Stimulated activated CD8-positive, alpha-beta memory T cell treated with anti-CD3 and anti-CD28 coated beads, Interleukin-2, amount 100 ng/mL, for 48 hours (primary cell): ENCODE measurements at places on chromosomes 7 and 10.

DNA sequence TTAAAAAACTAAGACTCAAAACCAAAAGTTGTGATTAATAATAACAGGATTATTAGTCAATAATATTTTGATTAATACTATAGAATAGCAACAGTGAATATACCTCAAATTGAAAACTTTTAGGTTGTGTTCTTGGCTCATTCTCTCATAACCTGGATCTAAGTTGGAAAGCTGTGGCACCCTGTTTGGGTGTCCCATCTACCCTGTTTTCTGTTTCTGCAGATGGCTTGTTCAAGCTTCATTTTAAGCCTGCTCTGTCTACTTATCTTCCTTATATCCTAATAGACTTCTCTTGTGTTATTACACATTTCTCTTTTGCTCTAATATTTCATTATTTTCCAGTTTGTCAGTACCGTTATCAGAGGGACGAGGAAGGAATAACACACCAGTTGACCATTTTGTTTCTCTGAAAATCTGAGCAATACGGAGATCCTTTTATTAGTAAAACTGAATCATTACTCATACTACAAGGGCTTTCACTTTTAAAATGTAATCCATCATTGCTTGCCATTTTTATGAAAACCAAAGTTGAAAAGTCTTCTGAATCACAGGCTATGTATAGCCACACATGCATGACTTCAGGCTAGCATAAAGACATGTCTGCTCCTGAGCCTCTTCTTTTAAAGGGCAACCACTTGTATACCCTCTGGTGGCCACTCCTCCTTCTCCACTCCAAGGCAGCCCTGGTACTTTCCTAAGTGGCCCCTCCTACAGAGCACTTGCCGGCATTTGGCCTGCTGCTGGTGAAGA, 22.3 kb downstream of the COX15 start:
- DNase-seq: no peak

DNA sequence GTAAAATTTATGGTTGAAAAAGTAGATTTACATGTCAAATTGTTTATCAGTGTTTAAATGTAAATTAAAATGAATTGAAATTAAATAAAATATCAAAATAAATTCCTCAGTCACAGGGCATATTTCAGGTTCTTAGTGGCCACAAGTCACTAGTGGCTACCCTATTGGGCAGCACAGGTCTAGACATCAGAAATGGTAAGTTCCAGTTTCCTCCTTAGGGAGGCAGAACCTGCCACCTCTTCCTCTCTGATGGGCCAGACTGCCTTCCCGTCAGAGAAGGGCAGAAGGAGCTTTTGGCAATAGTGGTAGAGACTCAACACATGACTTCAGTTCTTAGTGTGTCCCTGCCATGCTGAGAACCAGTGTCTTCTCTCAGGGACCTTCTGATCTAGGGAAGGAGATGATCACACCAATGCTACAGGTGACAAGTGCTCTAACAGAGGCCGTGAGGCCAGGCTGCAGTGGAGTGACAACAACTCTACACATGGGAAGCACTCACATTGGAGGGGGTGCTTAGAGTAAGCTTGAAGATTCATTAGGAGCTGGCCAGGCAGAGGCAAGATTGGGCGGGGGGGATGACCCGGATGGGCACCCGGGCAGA, 14.4 kb upstream of the PCBD1 start:
- no peak for DNase-seq

- no peak for DNase-seq
These were observed 45.3 kb downstream of the RGS10 start for GRCh38 chr10:119497243-119497642.

DNA sequence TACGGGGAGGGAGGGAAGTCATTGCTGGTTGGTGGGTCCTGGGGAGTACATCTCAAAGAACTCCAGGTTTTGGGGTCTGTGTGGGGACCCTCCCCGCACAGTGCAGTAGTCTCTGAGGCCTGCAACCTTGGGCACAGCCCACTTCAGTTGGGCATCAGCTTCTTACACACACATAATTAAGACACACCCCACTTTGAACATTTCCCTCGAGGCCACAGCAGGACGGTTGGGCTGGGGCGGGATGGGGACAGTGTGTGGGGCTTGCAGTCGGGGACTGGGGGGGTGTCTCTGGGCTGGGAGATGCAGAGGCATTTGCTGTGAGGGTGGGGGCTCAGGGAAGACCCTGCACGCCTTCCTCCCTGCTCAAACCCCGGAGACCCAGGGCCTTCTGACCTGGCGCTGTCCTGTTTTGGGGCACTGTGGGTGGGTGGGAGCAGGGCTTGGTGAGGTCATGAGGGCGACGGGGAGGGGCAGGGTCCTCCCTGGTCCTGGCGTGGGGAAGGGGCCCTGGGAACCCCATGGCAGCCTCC, 1.3 kb downstream of the LFNG start:
- DNase-seq: no peak

DNA sequence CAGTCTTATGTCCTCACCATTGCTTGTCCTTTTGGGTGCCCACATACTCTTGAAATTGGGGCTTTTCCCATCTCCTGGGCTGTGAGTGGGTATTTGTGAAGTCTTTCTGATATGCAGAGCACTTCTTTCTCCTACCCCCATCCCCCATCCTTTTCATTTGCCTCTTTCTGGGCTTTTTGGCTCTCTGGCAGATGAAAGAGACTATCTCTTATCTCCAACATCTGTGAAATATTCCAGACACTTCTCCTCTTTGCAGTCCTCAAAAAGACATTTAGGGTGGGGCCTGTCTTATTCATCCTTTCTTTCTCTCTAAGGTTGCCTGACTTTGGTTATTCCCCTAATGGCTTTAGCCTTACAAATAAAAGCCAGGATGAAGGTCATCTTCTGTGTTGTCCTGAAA, 462.2 kb upstream of the MKI67 start:
- no peak for DNase-seq

- DNase-seq: no peak
These were observed 181.7 kb downstream of the PLXNA4 start for GRCh38 chr7:132394283-132395198.

- DNase-seq: no peak
These were observed 6.1 kb upstream of the SLC29A4 start for GRCh38 chr7:5276611-5277010.

- DNase-seq: no peak
These were observed 71.9 kb downstream of the OAT start for GRCh38 chr10:124346831-124347230.

DNA sequence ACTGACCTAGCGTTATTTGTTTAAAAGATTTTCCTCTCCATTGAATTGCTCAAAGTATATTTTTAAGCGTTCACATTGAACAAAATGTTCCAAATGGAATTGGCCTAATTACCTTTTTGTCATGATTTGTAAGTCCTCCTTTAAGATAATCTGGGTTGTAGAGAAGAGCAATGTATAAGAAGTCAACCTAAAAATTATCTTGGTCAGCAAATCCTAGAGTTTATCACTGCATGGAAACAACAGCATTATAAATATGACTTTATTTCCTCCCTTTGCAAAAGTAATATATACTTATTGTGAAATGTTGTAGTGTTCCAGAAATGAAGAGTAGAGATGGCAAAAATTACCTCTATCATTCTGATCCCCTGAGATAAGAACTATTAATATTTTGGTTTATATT, 59.2 kb downstream of the TAX1BP1 start:
- DNase-seq: no peak

- DNase-seq: no peak
These were observed 58.8 kb downstream of the CYCS start for GRCh38 chr7:25066253-25066652.

GRCh38 chr10:100654782-100655325, 90.5 kb upstream of the PAX2 start:
- no peak for DNase-seq

GRCh38 chr10:131635564-131636015, 265.2 kb upstream of the PPP2R2D start:
- peak; percentile 5 for DNase-seq

DNA sequence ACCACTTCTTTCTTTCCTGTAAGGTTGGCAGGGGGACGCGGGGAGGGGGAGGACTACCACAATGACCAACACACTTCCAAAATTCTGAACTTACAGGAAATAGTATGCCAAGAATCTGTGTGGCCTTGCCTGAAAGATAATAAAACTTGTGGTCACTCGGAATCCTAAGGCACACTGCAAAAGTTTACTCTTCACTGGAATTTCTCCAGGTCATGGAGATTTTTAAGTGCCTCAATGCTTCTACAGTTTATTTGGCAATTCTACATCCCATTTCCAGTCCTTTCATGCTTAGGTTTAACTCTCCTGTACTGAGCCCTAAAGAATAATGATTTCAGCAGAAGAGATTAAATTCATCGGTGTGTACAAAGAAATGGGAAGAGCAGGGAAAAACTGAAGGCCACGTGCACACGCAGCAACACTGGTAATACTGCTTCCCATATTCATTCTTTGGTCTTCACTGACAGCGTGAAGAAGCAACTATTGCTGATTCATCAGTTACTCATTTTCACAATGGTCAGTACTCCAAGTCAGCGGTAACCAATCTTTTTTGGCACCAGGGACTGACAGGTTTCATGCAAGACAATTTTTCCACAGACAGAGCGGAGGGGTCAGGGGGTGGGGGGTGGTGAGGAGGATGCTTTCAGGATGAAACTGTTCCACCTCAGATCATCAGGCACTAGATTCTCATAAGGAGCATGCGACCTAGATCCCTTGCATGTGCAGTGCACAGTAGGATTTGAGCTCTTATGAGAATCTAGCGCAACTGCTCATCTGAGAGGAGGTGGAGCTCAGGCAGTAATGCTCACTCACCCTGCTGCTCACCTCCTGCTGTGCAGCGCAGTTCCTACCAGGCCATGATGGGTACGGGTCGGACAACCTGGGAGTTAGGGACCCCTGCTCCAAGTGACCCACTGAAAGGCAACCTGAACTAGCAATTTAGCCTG, 9.8 kb downstream of the LARP4B start:
- no peak for DNase-seq

- no peak for DNase-seq
These were observed 7.8 kb upstream of the SEC61A2 start for GRCh38 chr10:12121673-12122072.

DNA sequence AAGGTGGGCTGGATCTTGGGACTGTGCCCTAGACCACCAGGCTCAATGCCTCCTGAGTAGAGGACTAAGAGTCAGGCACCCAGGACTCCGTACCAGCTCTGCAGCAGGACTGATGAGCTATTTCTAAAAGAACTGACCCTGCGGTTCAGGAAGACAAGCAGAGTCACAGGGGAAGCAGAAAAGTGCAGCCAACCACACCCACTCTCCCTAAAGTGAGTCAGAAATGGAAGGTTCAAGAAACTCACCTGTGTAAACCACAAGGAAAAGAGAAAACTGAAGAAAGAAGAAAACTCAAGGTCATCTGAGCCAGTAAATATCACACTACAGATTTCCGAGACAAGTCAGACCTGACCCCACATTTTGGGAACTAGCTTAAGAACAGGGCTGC, 2.5 kb downstream of the PARP12 start:
- no peak for DNase-seq

DNA sequence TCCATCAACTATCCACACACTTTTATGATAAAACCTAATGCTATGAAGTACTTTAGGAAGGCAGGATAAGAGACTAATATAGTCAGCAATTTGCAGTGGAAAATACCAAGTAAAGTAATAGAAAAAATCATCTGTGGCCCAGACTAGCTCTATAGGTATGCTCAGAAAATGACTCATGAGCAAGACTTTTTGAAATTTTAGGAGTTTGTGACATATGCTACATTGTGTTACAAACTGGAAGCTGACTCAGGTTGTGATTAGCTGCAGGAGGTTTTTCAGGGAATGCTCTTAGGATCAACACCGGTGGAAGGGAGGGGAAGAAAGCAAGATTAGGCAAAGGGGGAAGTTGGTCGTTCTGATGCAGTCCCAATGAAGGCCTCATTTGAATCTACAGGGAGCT, 56.1 kb downstream of the FEZF1 start:
- no peak for DNase-seq

DNA sequence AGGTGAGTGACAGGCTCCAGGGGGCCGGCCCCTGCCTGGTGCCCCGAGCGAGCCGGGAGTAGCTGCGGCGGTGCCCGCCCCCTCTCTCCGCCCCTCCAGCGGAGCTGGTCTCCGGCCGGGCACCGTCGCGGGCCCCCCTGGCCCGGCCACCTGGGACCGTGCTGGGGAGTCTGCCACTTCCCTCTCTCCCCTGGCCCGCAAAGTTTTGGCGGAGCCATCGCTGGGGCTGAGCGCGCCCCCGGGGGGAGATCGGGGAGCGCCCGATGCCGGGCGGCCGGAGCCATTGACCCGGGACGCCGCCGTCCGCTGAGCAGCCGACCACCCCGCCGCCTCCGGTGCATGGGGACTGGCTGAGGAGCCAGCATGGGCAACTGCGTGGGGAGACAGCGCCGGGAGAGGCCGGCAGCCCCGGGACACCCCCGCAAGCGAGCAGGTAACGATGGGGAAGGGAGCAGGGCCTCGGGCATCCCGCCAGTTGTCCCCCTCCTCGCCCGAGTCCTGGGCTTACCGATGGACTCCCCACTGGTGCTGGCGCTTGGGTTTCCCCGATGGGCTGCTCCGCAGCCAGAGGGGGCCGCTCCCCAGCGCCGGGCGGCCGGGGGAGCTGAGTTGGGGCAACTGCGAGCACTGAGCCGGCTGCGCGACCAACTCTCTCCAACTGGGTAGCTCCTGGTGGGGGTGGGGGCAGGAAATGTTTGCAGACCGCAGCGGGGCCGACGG, at the start of gene UBTD1:
Gene UBTD1, plus strand, starts transcription at position 84 of the 720 bp plus-strand sequence. Its CDS starts 280 bp downstream, at position 364.
- peak; percentile 6 for DNase-seq

- no peak for DNase-seq
These were observed 122.5 kb downstream of the OAT start for GRCh38 chr10:124296121-124296812.

GRCh38 chr7:134613623-134614347, 32.9 kb upstream of the BPGM start:
- no peak for DNase-seq

DNA sequence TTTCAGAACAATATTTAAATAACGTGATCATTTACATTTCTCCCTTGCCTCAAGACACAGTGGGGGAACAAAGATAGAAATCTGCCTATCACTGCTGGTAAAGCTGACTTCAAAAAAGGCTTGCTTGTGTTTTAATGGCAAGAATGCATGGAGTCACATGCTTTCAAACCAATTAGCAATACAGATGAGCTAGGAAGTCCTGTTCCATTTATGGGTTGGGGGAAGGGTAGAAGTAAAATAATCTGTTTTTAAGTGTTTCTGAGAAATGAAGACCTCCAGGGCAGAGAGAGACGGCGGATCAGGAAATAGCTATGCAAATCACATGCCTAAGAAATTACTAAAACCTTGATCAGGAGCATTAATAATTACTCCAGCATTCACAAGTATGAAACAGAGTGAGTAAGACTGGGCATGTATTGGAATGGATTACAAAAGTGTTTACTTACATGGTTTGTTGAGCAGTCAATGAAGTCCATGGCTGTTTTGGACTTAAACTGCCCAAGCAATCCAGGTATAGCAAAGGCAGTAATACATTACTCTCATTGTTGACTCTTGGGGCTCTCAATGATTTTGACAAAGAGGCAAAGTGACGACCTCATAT, 142.0 kb downstream of the ARID5B start:
- no peak for DNase-seq
